ENCODE measurements at places on chromosomes 5 and 9. TPM values are rescaled to one million over a fixed set of nuclear protein-coding genes. Genes with fewer than 3 reads are reported as not detected.

CEL gene
- 0.61 TPM for total RNA-seq

MVB12B gene
- total RNA-seq: 15.8 TPM

LRRC19 gene
- total RNA-seq: 48.9 TPM

PHYHD1 gene
- 1.8 TPM for total RNA-seq

SLC6A3 gene
- not detected for total RNA-seq

ANXA6 gene
- total RNA-seq: 39.8 TPM

GAPVD1 gene
- total RNA-seq: 42.0 TPM

DNA sequence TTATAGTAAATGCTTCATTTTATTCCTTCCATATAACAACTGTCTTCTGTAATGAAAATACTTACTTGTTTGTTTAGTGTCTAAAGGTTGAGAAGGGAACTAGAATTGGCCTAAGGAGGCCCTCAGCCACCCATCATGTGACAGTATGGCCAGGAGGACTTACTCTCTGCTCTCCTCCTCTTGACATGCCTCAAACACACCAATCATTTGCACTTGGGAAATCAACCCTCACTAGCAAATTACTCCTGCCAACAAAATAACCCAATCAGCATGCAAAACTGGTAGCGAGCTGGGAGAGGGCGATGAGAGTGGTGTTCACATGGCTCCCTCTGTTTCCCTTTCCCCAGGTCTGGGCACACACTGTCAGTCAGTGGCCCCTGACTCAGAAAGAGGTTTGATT lies 58.6 kb upstream of the MEF2C start:
- no peak overlapping the region for H3K27ac ChIP-seq
- no peaks in the 10 kb centered on the region for H3K36me3 ChIP-seq
- H3K4me3 ChIP-seq: no peak overlapping the region
- H3K27me3 ChIP-seq: no peaks in the 10 kb centered on the region
- no peak for DNase-seq
- H3K4me1 ChIP-seq: peaks cover 3% of the 10 kb centered on the region

GRCh38 chr9:25396828-25397227 lies 281.4 kb downstream of the TUSC1 start:
- H3K27me3 ChIP-seq: no peaks in the 10 kb centered on the region
- DNase-seq: no peak
- no peak overlapping the region for H3K27ac ChIP-seq
- H3K36me3 ChIP-seq: no peaks in the 10 kb centered on the region
- no peaks in the 10 kb centered on the region for H3K4me1 ChIP-seq
- H3K4me3 ChIP-seq: no peak overlapping the region

- H3K4me3 ChIP-seq: no peak overlapping the region
- no peaks in the 10 kb centered on the region for H3K36me3 ChIP-seq
- no peaks in the 10 kb centered on the region for H3K4me1 ChIP-seq
These were observed 121.0 kb upstream of the TLX3 start for GRCh38 chr5:171188016-171188415.

DNA sequence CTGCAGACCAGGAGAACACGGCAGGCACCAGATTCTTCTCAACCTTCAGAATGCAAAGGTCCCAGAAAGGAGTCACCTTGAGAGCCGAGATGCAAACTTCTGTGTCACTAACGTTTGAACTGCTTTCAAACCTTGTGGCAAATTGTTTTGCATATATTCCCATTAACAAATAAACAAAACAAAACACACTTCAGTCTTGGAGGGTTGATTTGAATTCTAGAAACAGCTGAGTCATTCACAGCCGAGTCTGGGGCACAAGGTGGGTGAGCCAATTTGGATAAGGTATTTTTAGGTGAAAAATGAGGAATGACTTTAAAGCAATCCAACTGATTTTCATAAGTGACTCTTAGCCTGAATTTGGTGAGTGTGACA lies 38.8 kb upstream of the ANKRD33B start:
- H3K27me3 ChIP-seq: no peaks in the 10 kb centered on the region
- no peaks in the 10 kb centered on the region for H3K4me1 ChIP-seq
- no peak for DNase-seq
- no peak overlapping the region for H3K4me3 ChIP-seq
- no peak overlapping the region for H3K27ac ChIP-seq

DNA sequence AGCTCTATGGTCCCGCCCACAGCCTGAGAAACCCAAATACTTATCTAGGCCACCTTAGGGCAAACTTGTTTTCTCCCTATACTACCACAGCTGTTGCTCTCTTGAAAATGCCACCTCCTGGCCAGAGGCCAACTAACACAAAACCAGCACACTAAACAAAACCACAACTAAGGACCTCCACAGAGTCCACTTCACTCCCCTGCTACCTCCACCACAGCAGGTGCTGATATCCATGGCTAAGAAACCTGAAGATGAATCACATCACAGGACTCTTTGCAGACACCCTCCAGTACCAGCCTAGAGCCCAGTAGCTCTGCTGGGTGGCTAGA lies 108.4 kb downstream of the ALDH1A1 start:
- H3K27ac ChIP-seq: no peak overlapping the region
- no peak for DNase-seq
- H3K4me1 ChIP-seq: no peaks in the 10 kb centered on the region
- no peaks in the 10 kb centered on the region for H3K36me3 ChIP-seq
- H3K4me3 ChIP-seq: no peak overlapping the region

GRCh38 chr5:55232985-55233928 lies at the start of gene CCNO:
TSS of gene CCNO (minus strand) at chr5:55233608. CDS start at chr5:55233523, 85 bp downstream.
- peaks cover 28% of the 10 kb centered on the region for H3K4me1 ChIP-seq
- DNase-seq: peak; percentile 82
- no peaks in the 10 kb centered on the region for H3K36me3 ChIP-seq
- peak within 1 kb of the TSS; percentile 52 for H3K27ac ChIP-seq
- peaks cover 59% of the 10 kb centered on the region for H3K27me3 ChIP-seq
- peak within 1 kb of the TSS; percentile 59 for H3K4me3 ChIP-seq

DNA sequence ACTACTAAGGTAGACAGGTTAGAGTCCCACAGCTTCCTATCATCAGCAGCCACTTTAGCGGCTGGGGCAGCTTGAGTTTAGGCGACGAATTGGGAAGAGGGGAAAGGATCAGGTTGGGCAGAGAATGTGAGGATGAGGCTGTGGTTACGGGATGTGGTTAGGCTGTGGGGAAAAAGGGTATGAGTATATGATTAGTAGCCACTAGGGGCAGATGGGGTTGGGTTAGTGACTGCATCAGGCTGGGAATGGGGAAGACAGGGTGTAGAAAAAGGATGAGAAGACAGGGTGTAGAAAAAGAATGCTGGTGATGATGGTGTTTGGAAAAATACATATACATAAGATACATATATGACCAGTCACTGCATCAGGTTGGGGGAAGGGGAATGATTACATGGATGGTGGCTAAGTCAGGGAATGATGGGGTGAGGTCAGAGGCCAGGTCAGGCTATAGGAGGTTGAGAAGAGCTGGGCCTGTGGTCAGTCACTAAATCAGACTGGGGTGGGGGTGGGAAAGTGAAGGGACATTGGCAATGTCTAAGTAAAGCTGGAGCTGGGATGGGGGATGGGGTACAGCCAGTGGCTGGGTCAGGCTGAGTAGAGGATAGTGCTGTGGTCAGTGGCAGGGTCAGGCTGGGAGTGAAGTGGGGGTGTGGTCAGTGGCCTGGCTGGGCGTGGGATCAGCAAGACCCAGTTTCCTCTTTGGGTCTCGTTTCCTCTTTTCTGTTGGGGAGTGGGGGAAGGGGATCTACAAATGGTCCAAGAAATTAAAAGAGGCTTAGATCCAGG lies 2.1 kb downstream of the TLN1 start:
- peak overlapping the region; percentile 97 for H3K27ac ChIP-seq
- H3K4me1 ChIP-seq: peaks cover 19% of the 10 kb centered on the region
- H3K36me3 ChIP-seq: peaks cover 1% of the 10 kb centered on the region
- no peaks in the 10 kb centered on the region for H3K27me3 ChIP-seq

DNA sequence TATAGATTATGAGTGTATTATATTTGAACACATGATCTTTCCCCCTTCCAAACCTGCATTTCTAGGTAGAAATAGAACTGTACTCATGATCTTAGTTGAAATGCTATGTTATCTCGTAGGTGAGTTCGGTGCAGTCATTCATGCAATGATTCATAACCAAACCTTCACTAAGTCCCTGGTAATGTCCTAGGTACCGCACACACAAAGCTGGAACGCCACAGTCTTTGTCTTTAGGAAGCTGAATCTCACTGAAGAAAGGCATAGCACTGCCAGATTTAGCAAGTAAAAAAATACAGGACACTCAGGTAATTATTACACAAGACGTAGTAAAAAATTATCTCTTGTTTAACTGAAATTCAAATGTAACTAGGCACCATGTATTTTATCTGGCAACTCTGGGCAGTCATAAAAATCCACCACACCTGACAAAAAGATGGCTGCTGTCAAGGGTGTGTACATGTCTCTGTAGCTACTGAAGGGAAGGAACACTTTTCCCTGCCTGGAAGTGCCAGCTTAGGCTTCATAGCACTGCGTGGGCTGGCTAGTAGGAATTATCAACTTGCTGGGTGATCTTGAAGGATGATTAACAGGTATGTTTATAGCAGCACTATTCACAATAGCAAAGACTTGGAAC lies 28.0 kb upstream of the TXN start:
- H3K4me3 ChIP-seq: no peak overlapping the region
- peak overlapping the region; percentile 61 for H3K27ac ChIP-seq
- H3K27me3 ChIP-seq: no peaks in the 10 kb centered on the region
- DNase-seq: peak; percentile 52
- no peaks in the 10 kb centered on the region for H3K36me3 ChIP-seq
- H3K4me1 ChIP-seq: no peaks in the 10 kb centered on the region

DNA sequence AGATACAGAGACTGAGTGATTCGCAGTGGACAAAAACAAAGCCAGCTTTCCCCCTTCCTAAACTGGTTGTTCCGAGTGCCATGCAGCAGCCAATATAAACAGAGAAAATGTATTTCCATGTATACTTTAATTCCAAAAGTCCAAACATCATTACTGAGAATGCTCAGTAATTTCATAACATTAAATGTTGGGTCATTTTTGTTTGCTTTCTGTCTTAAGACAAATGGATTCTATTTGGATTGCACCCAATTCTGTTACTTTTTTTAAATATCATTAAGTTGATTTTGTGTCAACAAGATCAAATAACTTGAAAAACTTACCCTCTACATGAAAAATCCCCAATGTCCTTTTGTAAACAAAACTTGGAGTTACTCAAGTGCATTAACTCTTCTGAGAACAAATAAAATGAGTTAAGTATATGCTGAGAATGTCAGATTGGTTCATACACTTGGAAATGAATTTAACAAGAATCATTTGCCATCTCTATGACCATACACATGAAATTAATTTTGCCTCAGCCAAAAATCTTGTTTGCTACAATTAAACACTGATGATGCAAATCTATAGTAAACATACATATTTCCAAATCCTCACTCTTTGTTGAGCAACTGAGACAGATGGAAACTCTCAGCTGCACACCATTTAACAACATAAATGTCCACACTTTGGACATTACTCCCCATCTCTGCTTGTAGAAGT lies 19.4 kb downstream of the LURAP1L start:
- H3K27me3 ChIP-seq: no peaks in the 10 kb centered on the region
- no peak for DNase-seq
- no peaks in the 10 kb centered on the region for H3K36me3 ChIP-seq
- H3K4me1 ChIP-seq: no peaks in the 10 kb centered on the region
- no peak overlapping the region for H3K27ac ChIP-seq

GRCh38 chr9:79583952-79584654 lies 12.3 kb downstream of the TLE4 start:
- peaks cover 3% of the 10 kb centered on the region for H3K4me1 ChIP-seq
- no peak overlapping the region for H3K27ac ChIP-seq
- peak; percentile 21 for DNase-seq
- no peaks in the 10 kb centered on the region for H3K36me3 ChIP-seq

DNA sequence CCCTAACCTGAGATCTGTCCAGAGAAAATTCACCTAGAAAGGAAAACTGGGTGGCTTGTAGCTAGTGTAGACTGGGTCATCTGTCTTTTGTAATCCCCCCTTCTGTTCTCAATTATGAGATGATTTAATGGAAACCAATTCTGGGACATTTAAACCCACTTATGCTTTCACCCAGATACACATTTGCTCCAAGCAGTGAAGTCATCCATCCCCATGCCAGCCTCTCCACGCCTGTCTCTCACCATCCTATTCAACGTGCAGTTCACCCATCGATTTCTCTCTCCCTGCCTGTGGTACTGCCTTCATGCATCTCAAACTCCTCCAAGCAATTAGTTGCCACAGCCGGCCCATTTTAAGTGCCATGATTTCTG lies 1.8 kb downstream of the PHF19 start:
- H3K4me1 ChIP-seq: no peaks in the 10 kb centered on the region
- no peaks in the 10 kb centered on the region for H3K36me3 ChIP-seq
- no peak for DNase-seq
- no peak overlapping the region for H3K4me3 ChIP-seq

DNA sequence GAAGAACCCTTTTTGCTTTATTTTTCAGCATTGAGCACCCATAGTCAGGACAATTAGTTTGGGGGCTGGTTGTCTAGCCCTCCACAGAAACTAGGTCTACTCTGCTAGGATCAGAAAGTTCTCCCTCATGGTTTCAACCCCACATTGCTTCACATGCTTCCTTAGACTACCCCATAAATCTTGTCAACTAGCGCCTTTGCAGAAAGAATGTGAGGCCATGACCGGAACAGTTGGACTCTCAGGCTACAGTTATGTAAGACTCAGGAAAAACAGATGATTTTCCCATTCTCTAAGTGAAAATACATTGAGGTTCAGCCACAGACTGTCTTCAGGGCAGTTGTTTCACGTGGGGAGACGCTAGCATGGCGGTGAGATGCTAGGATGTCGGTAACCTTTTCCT lies 255.6 kb downstream of the NR3C1 start:
- H3K4me3 ChIP-seq: no peak overlapping the region
- no peaks in the 10 kb centered on the region for H3K36me3 ChIP-seq
- no peak overlapping the region for H3K27ac ChIP-seq
- no peaks in the 10 kb centered on the region for H3K27me3 ChIP-seq

GRCh38 chr5:64680289-64680688 lies 10.0 kb upstream of the SHISAL2B start:
- no peak for DNase-seq
- H3K4me1 ChIP-seq: no peaks in the 10 kb centered on the region
- H3K27ac ChIP-seq: no peak overlapping the region
- no peaks in the 10 kb centered on the region for H3K27me3 ChIP-seq
- H3K4me3 ChIP-seq: no peak overlapping the region
- H3K36me3 ChIP-seq: no peaks in the 10 kb centered on the region

DNA sequence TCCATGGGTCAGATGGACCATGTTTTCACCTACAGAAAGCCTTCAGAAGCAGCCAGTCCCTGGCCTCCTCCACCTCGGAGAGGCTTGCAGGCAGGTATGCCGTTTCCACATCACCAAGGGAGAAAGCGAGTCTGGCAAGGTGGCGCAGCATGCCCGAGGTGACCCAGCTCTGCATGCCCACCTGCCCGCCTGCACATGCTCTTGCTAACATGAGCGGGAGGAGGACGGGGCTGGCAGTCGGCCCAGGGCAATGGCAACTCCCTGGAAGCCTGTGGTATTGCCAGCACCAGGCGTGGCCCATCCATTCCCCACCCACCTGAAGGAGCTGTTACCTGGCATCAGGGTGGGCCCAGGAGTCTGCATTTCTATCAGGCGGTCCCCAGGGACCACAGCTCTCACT lies 3.3 kb upstream of the NINJ1 start:
- no peaks in the 10 kb centered on the region for H3K36me3 ChIP-seq
- H3K27me3 ChIP-seq: no peaks in the 10 kb centered on the region
- peaks cover 18% of the 10 kb centered on the region for H3K4me1 ChIP-seq
- H3K27ac ChIP-seq: no peak overlapping the region
